Inflammatory macrophage treated with lipopolysaccharide for 1 hour (primary cell): ENCODE measurements at places on chromosomes 12 and 14.
A peak's percentile ranks its signal among the peaks of the same experiment; 100 is the strongest.

GRCh38 chr12:3342051-3342450 lies 149.0 kb upstream of the PRMT8 start:
- DNase-seq = no peak

DNA sequence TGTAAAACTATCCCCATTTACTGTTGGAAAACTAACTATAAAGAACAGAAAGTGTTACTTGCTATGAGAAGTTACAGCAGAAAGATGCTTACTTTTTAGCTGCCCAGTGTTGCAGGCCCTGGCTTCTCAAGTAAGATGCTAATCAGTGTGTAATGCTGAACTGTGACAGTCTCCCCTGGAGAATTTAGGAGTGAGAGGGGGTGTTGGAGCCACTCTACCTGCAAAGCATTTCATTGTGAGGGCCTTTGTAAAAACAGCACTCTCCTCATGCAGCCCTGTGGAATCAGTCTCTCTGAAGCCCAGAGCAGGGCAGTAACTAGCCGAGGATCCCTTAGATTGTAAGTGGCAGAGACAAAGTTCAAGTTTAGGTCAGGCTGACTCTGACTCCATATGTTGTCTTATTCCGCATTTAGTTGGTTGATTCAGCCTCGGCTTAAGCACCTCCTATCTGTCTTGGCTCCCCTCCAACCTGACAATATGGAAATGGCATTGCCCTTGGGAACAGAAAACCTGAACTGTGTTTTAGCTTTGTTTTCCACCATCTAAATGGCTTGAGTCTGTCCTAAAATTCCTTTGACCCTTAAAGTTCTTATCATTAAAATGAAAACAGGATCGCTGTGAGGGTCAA lies 141.3 kb downstream of the PRKCH start:
- DNase-seq = no peak

DNA sequence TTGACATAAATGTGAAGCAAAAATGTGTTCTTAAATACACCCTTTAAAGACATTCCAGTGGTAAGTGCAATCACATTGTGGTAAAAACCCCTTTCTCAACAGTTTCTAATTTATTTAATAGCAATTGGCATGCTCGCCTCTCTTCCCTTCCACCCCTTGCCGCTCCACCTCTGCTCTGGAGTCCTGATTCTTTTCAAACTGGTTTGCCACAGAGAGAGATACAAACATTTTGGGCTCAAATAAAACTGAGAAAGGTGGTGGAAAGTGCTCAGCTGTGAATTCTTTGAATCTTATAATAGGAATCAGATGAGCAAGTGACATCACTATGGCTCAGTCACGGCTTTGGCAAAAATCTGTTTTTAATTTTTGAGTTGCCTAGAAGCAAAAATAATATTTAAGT lies 993.9 kb downstream of the GALC start:
- DNase-seq = no peak

- peak; percentile 38 for DNase-seq
Observed at GRCh38 chr12:6735448-6736191, 11.8 kb downstream of the COPS7A start.

DNA sequence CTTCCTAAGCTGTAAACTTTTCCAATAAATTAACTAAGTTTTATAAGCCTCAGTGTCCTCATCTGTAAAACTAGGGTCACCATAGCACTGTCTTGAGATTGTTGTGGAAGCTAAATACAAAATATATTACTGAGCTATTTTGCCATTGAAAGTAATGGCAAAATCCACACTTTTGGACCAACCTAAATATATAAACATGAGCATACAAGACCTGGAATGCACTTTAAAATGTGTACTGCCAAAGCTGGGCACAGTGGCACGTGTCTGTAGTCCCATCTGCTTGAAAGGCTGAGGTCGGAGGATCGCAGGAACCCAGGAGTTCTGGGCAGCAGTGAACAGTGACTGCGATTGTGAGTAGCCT lies 29.8 kb upstream of the SINHCAF start:
- no peak for DNase-seq

DNA sequence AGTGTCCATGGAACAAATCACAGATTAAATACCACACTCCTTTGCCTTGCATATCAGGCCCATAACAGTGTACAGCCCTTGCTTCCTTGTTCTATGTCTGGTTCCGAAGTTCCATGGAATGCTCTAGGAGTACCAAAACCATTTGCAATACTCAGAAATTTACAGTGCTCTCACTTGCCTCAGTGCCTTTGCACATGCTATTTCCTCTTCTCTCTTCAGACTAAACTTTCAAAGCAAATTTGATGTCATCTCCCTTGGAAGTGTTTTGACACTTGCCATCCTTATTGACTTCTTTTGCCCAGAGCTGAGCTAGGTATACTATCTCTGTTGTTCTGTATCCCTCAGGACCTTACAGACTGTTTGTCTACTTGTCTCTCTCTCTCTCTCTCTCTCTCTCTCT lies 6.1 kb downstream of the ANO4 start:
- DNase-seq = no peak

DNA sequence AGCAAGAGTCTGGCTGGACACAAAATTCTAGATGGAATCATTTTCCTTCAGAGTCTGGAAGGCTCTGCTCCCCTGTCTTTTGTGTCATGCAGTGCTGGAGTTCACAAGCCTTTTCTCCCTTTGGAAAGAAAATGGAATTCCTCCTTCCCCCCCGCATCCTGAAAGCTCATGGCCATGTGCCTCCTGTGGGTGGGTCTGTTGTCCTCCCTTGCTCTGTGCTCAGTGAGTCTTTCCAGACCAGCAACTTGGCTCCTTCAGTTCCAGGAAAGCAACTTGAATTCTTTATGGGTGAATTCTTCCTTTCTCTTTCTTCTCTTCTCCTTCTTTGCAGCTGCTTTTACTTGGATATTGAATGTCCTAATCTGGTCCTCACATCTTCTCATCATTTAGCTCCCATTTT lies 70.2 kb downstream of the TUNAR start:
- DNase-seq = no peak

- DNase-seq = no peak
Observed at GRCh38 chr12:96571101-96571862, 81.9 kb downstream of the CFAP54 start.

- DNase-seq = no peak
Observed at GRCh38 chr14:44297437-44297836, 209.6 kb downstream of the FSCB start.

- DNase-seq = no peak
Observed at GRCh38 chr14:55799508-55800095, 219.6 kb downstream of the KTN1 start.

DNA sequence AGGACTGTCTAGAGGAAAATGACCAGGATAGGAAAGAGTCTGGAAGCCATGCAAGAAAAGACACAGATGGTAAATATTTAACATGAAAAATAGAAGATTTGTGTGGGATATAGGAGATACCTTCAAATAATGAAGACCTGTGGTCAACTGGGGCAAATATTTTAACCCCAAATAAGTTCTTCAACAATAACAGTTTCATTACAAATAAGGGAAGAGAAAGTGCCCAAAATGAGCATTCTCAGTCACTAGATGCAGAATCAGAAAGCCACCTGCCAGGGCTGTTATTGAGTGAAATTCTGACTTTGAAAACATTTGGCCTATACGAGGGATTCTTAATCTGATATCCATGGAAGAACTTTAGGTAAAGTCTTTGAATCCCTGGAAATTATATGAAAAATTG lies 231.2 kb upstream of the PLEKHG7 start:
- DNase-seq = no peak

GRCh38 chr14:31580234-31580633 lies 19.0 kb downstream of the NUBPL start:
- no peak for DNase-seq

- no peak for DNase-seq
Observed at GRCh38 chr12:98698603-98699463, 53.7 kb downstream of the APAF1 start.

- DNase-seq = no peak
Observed at GRCh38 chr12:13002301-13003097, 2.4 kb upstream of the HEBP1 start.

DNA sequence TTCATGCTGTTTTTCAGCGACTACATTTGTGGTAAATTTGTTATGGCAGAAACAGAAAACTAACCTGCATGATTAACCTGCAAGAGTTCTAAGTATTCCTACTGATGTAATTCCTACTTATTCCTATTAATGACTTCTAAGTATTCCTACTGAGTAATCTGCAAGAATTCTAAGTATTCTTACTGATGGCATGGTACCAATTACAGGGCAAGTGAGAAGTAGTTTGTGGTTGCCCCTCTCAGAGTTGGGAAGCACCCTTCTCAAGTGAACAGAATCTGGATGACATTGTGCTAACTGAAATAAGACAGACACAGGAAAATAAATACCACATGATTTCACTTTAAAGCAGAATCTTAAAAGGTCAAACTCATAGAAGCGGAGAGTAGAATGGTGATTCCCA lies 100.9 kb upstream of the CPNE8 start:
- no peak for DNase-seq

DNA sequence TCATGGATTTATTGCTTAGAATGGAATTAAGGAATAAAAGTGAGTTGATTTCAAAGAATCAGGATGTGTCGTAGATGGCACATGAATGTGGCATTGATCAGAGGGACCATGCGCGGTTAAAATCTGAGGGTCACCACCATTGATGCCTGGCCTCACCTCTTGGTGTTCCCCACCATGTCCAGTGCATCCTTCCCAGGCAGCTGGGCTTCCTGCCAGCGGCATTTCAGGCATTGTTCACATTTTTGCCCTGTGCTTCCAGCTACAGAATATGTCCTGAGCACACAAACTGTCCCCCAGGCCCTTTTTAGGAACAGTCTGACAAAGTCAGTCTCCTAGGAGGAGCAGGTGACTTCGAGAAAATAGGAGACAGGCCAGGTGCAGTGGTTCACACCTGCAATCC lies 42.0 kb upstream of the TSPAN9 start:
- DNase-seq = no peak

DNA sequence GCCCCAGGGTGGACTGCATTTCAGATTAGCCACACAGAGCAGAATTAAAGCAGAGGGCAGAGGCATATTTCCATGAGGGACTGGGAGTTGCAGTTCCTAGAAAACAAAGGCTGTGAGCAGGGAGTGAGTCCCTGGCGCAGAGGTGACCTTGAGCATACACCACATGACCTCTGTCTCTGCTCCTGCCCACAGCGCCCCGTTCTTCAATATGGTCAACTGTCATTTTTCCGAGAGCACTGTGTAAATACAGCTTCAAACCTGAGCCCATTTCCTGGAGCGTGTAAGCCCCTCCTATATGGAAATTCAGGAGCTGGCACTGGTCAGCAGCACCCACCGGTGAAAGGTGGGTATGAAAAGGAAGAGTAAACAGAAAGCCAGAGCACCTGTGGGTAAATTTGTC lies 192.2 kb upstream of the PELI2 start:
- no peak for DNase-seq

GRCh38 chr12:66033151-66033550 lies 97.4 kb downstream of the LLPH start:
- DNase-seq = no peak

DNA sequence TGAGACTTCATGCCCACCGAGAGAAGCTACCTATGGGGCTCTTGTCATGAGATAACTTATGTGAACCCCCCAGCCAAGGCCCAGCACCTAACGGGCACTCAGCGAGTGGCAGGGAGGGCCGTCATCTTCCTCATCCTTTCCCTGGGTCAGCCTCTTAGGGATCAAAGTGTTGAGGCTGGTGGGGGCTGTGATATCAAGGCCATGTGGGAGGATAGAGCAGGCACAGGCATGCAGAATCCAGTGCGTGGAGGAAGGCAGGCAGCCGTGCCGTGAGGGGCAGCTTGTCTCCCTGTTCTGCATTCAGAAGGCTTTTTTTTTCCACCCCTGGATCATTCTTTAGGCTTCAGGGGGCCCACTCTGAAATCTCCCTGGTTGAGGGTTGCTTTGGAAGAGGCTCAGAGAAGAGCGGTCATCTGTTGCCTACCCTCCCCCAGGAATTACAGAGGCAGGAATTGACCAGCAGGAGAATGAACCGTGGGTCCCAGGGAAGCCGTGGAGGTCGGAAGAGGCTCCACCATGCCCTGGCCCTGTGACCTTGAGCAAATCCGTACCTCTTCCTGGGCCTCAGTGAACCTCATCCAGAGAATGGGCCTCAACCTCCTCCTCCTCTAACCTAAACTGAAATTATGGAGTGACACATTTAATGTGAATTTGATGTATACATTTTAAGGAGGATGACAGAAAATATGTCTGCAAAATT lies 62.8 kb downstream of the BEGAIN start:
- no peak for DNase-seq

- DNase-seq = no peak
Observed at GRCh38 chr12:131912518-131913274, 16.4 kb upstream of the PUS1 start.

DNA sequence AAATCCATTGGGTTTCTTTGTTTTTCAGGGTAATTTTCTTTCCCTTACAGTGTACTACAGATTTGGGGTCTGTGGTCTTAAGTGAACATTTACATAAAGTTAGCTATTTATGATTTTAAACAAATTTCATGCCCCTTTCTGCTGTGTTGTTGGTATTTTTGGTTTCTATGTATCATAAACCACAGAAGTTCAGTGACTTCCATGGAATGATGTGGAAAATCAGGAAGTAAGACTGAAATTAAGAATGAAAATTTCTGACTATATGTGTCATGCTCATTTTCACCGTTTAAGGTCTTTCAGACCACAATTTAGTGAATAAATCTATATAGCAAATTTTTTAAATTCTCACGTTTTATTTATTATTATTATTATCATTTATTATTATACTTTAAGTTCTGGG lies 31.7 kb downstream of the ETV6 start:
- no peak for DNase-seq

GRCh38 chr12:94001691-94002090 lies 146.7 kb upstream of the PLXNC1 start:
- DNase-seq = no peak

GRCh38 chr14:61700104-61700886 lies 5.0 kb downstream of the HIF1A start:
- DNase-seq = no peak

- DNase-seq = peak; percentile 50
Observed at GRCh38 chr12:92421701-92422100, 276.1 kb upstream of the BTG1 start.

DNA sequence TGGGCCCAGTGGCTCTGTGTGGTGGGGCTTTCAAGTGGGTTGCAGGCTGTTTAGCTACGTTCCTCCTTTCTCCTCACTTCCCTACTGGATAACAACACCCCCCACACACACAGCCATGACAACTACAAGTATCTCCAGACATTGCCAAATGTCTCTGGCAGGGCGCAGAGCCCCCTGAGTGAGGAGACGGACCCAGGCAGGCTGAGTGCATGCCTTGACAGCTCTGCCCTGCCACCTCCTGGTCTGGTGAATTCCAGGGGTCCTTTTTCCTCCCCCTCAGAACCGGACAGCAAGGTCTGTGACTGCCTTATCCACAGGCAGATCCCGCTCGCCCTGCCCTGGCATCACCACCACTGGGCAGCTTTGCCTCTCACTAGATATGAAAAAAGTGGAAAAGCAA lies 276.5 kb downstream of the TMEM132C start:
- DNase-seq = no peak

- no peak for DNase-seq
Observed at GRCh38 chr14:34172550-34173368, 221.9 kb upstream of the EGLN3 start.

GRCh38 chr12:130288206-130288605 lies 49.5 kb upstream of the PIWIL1 start:
- no peak for DNase-seq

- DNase-seq = no peak
Observed at GRCh38 chr14:102496958-102497744, 12.4 kb downstream of the ANKRD9 start.

GRCh38 chr14:101814934-101815333 lies 53.4 kb downstream of the PPP2R5C start:
- no peak for DNase-seq
